Activated naive CD4-positive, alpha-beta T cell treated with anti-CD3 and anti-CD28 coated beads, Interleukin-2, amount 10 ng/mL, durations not matched to agents 5 hours and 36 hours (primary cell): ENCODE measurements at places on chromosomes 2 and 18. TPM values are rescaled to one million over a fixed set of nuclear protein-coding genes. Genes with fewer than 3 reads are reported as not detected.

The ESCO1 gene
- total RNA-seq, result 20.2 TPM

The C2orf66 gene
- 0.17 TPM for total RNA-seq

The ZC3H8 gene
- 19.2 TPM for total RNA-seq

The APCDD1 gene
- not detected for total RNA-seq

The SOX11 gene
- total RNA-seq, result not detected

The DAPL1 gene
- total RNA-seq, result not detected

The ERCC3 gene
- total RNA-seq, result 56.5 TPM

The MSH2 gene
- total RNA-seq, result 36.7 TPM

The LCT gene
- 0.13 TPM for total RNA-seq

The ELOA2 gene
- total RNA-seq, result not detected
